ENCODE measurements at places on chromosomes 7 and 10. TPM values are rescaled to one million over a fixed set of nuclear protein-coding genes. Genes with fewer than 3 reads are reported as not detected.

DNA sequence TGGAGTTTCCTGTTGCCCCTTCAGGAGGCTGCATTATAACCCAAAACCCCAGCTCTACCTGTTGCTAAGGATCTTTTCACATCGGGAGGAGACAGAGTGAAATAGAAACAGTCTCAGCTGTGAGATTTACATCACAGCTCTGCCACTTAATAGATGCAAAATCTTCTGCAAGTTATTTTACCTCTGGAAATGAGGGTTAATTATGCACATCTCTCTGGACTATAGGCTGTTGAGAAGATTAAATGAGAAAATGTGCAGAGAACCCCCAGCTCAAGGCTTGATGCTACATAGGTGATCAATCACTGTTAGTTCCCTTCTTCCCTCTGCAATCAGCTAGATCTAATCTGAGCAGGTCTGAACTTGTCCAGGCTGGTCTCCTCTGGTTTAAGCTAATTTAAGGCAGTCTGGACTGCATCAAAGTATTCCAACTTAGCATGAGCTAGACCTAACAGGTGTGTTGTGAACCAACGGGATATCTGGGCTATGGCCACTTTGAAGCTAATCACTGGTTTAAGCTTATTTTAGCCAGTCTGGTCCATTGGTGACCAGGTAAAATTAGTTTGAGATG lies 8.9 kb upstream of the LRRC18 start:
- DNase-seq: no peak

EEF1AKMT2 gene
- total RNA-seq: 14.7 TPM

- DNase-seq: no peak
These were observed 847 bp downstream of the GARS1 start for GRCh38 chr7:30595436-30596013.

SMARCD3 gene
- total RNA-seq: 84.4 TPM

ACBD7 gene
- not detected for total RNA-seq

DNA sequence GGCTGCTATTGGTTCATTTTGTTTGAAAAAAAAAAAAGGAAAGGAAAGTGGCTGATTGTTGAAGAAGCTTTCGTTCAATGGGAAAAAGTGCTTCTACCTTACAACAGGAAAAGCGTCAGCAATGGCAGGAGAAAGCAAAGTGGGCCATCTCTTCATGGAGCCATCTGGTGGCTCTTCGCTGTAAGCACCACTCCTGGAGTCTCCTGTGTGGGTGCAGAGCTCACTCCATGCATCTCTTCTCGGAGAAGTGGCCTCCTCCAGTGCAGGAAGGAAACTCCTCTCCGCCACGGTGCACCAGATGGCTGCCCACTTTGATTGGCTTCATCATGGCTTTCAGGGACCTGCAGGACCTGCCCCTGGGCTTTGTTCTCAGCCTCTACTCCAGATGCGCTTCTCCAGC lies 250.9 kb downstream of the PTEN start:
- DNase-seq: no peak

DNA sequence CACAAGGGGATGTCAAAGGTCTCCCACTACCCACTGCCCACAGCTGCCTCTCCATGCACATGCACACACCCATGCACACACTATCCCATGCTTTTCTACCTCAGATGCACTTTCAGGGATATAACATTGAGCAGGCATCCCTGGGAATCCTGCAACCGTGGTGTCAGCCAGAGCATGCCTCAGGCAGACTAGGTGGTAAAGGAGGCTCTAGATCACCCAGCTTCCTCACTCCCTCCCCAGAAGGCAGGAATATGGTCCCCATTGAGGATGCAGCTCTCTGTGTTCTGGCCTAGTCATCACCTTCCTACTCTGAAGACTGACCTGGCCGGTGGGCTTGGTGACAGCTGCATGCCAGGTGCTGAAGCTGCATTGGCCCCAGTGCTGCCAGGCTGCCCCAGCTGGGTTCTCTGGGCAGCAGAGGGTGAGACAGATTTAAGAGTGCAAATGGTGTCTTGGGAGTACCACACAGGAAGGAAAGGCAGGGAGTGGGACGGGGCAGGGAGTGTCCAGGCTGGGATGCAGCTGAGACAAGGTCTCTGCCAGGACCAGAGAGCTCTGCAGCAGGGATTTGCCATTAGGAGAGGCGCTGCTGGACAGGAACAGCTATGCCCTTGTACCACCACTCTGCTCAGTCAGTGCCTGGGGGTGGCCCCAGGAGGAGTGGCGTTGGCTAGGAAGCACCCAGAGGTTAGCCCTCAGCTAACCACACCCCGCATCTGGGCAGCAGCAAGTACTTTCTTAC lies 53.4 kb upstream of the GDF10 start:
- DNase-seq: no peak

OLAH gene
- not detected for total RNA-seq

AFAP1L2 gene
- 19.3 TPM for total RNA-seq

FAM221A gene
- total RNA-seq: 8.7 TPM

SNCG gene
- 123 TPM for total RNA-seq
